Urinary bladder (tissue), 4 donors: ENCODE measurements at places on chromosomes 12 and 14. TPM values are rescaled to one million over a fixed set of nuclear protein-coding genes. Genes with fewer than 3 reads are reported as not detected.

DNA sequence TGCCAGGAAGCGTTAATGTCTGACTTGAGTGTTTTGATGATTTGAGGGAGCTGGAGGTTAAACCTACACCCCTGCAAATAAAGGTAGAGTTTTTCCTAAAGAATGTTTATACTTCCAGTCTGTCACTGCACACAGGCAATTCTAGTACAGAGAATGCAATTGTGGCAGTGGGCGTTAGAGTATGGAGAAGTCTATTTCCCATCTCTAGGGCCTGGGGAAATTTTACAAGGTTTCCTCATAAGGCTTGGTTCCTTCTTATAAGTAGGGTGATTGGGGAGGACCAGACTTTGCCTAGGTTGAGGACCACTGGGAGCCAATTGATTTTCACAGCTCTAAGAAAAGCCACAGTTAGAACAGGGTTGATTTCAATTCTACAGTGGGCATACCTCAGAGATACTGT lies 44.3 kb downstream of the IFNG start:
- no peak for DNase-seq

DNA sequence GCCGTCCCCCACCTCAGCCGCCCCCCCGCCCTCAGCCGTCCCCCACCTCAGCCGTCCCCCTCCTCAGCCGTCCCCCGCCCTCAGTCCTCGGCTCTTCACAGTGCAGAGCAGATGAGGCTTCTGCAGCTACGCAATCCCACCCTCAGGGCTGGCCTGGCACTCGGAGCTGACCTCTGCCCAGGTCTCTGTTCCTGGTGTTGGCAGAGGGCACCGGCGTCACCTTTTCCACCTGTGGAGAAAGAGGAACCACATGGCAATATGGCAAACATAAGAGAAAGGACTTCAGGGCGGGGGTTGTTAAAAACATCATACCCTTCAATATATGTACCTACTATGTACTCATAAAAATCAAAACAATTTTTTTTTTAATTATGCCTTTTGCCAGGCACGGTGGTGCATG lies 45.8 kb downstream of the MLXIP start:
- no peak for DNase-seq

GRCh38 chr14:69876221-69876847 lies 2.9 kb upstream of the SMOC1 start:
- no peak for DNase-seq

DNA sequence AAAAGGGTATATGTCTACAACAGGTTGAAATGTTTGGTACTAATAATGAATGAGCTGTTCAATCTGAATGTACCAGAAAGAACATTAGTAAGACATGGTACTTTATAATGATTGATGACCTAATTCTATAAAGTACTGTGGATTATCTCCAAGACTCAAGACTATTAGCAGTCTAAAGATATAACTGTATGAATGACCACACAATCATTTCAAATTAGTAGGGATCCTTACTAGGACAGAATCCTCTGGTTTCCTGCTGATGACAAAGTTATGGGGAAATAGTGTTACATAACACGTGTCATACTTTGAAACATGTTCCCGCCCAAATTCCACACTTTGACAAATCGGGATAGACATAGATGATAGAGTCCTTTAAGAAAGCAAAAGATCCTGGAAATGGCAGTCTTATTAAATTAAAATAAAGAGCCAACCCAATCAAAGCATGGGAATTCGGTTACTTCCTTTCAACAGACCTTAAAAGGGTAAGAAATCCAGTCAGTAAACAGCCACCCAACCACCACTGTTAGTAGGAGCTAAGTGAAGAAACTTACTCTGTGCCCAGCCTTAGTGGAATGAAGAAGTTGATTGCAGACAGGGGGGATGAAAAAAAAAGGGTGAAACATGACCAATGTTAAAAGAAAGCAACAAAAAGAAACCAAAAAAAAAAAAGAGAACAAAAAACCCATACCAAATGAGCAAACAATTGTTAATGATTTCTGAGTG lies 2.8 kb downstream of the VPS29 start:
- no peak for DNase-seq

PPP4R4 gene
- 0.37 TPM for total RNA-seq
